ENCODE measurements at places on chromosomes 13 and 19.

DNA sequence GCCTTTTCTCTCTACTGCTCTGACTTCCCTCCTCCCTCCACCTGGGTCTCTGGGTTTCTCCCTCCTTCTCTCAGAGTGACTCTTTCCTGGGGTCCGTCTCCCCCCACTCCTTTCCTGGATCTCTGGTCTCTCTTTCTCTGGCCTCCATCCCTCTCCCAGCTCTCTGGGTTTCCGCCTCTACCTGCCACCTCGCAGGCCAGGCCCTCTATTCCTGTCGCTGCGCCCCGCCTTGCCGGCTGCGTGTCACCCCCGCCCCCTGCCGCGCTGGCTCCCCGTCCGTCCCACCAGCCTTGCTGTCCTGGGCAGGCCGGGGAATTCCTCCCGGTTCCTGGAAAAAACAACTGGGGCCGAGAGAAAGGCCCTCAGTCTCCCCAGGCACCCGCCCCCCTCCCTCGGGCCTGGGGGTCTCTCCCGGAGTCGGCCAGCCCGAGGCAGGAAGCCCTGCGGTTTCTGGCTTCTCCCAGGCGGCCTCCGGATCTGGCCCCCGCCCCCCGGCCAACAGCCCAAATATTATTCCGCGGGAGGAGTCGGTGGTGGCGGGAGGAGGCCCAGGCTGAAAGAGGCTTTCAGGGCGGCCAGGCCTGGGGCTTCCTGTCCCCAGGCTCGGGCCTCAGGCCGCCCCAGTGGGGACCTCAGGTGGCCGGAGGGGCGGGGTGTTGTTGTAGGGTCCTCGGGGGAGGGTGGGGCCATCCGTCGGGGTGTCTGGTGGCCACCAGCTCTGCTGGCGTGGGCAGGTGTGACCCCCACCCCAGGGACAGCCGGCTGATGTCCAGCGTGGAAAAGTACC is 9.3 kb downstream of the IRF2BP1 start:
- no peak for DNase-seq

- DNase-seq = no peak
These were observed 1.2 kb upstream of the ZNF579 start for GRCh38 chr19:55581823-55582223.

GRCh38 chr13:53368948-53369347 is 340.3 kb downstream of the OLFM4 start:
- no peak for DNase-seq

GRCh38 chr19:33368074-33368864 is 5.2 kb upstream of the CEBPG start:
- no peak for DNase-seq

DNA sequence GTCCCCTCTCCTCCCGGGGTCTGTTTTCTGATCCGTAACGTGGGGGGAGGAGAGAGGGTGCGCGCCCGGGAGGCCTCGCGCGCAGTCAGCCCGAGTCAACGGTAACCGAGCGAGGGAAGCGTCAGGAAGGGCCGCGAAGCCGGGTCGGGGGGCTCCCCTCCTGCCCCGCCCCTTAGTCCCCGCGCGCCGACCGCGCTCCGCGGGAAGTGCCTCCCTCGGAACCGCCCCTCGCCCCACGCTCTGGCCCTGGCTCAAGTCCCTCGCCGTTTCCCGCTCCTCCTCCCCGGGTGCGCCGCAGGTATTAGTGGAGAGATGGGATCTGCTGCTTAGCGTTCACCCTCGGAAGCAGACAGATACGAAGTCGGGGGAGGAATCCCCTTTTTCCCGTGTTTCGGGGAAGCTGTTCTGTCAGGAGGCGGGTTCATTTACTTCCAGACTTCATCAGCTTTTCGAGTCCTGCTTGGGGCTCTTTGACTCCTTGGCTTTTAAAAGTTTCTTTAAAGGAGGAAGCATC is 770 bp downstream of the HNRNPM start:
- DNase-seq = peak; percentile 17

DNA sequence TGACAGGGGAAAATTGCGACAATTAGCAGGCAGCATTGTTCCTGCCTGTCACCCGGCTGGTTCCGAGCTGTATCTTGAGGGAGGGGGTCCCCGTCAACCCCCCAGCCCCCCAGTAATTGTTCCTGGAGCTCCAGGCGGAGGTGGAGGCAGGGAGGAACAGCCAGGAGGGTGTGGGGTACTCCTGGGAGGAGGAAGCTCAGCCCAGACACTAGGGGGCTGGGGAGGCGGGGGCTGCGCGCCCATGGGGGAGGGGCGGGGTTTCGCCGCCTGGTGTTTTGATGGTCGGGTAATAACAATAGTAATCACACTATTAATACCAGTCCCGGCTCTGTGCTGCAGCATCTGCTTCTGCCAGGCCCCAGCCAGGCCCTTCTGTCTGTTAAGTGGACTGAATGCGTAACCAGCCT is 8.6 kb downstream of the NPAS1 start:
- no peak for DNase-seq

GRCh38 chr13:100828226-100828625 is 153.6 kb upstream of the TMTC4 start:
- DNase-seq = no peak

GRCh38 chr13:97191142-97191541 is 31.0 kb upstream of the MBNL2 start:
- no peak for DNase-seq

GRCh38 chr13:50735071-50735470 is 108.4 kb downstream of the DLEU7 start:
- no peak for DNase-seq

GRCh38 chr19:4584670-4585460 is 25.4 kb upstream of the SEMA6B start:
- no peak for DNase-seq

DNA sequence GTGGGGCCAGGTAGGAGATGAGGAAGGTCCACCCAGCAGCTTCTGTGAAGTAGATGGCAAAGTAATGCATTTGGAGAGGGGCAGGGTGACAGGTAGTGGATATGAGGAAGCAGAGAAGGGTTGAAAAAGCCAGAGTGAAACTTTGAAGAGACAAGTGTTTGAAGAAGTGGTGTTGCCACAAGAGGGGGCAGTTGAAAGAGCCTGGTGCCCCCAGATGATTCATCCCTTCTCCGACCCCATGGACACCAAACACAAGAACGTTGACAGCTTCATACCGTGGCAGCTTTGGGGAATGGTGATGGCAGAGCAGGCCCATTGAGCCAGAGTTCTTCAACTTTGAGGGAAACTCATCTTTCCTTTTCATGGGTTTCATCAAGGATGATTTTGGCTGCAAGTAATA is 19.9 kb downstream of the IFNL3 start:
- DNase-seq = no peak

GRCh38 chr13:44667943-44668342 is 91.8 kb upstream of the TSC22D1 start:
- DNase-seq = no peak

DNA sequence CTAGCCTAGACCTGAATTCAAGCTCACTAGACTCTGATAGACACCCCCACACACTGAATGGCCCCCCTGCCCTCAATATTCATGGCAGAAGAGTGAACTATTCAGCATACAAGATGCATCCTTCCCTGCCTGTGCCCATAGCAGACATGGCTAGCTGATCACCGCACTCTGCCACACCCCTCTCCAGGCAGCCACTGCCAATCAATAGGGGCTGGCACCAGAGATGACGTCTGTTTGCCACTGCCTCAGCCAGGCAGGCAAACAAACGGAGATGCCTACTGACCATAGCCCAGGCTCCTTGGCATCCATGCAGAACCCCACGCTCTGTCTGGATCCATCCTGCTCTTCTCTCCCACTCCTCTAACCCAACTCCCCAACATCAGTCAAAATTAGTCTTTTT is 13.8 kb upstream of the NPAS1 start:
- no peak for DNase-seq

- DNase-seq = no peak
These were observed 404.4 kb downstream of the SPRY2 start for GRCh38 chr13:79936368-79937136.

DNA sequence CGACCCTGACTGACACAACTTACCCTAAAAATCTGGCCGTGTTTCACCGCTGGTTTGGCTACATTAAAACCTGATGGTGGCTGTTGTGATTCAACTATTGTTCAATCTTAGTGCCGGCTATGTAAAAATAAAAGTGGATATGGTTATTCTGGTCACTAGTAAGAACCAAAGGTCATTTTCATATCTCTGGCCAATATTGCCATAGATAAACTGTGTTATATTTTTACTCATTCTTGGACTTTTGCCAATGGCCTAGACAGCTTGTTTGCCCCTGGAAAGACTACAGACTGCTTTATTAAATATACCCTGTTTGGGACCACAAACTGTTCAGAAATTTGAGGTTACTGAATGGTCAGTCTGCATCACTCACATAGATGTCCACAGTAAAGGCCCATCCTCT is 258.5 kb upstream of the KLHL1 start:
- no peak for DNase-seq
